EH (cell line): ENCODE measurements at places on chromosomes 13 and 19.
A peak's percentile ranks its signal among the peaks of the same experiment; 100 is the strongest.

DNA sequence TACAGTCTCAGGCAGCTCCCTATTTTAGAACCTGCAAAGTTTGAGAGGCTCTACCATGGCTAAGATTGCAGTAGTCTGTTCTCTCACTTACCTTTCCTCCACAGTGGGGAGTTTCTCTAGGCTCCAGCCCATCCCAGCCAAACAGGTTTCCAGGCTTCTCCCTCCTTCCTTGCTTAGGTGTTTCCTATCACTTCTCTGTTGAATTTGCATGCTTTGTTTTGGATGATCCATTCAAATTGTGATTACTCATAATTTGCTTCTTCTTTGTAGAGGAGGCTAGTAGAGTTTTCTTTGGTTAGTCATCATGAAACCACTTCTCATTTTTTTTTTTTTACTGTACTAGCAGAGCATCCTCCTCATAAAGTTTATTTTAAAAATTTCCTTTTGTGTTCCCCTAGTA is 1242.2 kb upstream of the MIR17HG start:
- DNase-seq = peak; percentile 3

DNA sequence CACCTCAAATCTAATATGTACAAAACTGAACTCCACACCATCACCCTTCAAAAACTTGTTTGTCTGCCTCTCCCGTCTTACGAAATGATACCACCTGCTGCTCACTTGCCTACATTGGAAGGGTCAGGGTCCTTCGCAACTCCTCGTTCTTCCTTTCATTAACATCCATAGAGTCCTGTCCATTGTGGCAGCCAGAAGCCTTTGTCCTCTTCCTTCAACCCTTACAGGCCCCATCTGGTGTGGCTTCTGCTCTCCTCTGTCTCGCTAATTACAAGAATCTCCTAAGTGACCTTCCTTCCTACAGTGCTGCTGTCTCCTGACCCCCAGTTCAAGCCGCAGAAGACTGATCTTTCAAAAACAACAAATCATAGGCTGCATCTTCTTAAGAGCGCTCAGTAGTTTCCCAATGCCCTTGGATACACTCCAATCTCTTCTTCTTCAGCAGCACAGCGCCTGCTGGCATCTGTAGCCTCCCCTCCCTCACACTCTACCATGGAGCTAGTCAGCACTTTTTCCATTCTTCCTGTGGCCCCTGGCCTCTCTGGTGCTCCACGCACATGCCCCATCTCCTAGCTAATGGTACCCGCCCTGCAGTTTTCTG is 382.7 kb downstream of the LIG4 start:
- DNase-seq = no peak

- no peak for DNase-seq
These were observed 245.5 kb upstream of the TSHZ3 start for GRCh38 chr19:31594701-31595100.

GRCh38 chr13:50995854-50996253 is 86.3 kb downstream of the RNASEH2B start:
- no peak for DNase-seq

DNA sequence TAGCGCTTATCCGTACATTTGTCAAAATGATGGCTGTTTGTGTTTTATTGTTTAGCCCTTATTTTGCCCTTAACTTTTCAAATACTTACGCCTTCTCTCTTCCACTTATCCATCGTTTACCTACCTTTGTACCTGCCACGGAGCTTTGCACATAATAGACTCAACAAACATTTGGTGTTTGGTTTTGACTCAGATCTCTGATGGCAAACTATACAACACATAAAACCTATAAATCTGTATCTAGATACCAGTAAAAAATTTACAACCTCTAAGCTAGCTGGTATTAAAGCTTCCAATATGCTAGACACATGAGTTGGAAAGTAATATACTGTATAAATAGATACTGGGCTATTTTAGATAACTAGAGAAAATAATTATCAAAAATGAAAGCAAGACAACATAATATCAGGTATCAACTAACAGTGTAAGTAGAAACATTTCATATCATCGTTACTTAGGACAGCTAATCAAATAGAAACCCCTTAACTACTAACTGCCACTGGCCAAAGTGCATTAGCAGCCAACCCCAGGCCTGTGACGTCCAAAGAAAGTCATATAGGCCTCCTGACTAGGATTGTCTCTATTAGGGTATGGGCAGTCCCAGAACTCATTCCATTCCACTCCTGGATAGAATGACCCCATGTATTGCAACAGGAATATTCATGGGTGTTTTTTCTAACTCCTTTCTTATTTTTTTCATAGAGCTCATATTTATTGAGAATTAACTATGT is 53.8 kb downstream of the KCTD12 start:
- no peak for DNase-seq

DNA sequence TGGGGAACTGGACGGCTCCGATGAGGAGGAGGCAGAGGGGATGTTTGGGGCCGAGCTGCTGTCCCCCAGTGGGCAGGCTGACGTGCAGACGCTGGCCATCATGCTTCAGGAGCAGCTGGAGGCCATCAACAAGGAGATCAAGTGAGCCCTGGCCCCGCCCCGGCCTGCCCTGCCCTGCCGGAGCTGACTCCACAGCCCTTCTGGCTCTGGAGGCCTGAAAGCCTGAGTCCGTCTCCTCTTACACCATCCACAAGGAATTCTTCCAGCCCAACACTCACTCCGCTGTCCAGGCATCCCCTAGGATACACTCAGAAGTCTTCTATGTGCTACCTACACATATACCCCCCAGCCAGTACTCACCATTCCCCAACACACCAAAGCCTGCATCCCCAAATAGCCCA is 17.4 kb downstream of the PPFIA3 start:
- DNase-seq = no peak

DNA sequence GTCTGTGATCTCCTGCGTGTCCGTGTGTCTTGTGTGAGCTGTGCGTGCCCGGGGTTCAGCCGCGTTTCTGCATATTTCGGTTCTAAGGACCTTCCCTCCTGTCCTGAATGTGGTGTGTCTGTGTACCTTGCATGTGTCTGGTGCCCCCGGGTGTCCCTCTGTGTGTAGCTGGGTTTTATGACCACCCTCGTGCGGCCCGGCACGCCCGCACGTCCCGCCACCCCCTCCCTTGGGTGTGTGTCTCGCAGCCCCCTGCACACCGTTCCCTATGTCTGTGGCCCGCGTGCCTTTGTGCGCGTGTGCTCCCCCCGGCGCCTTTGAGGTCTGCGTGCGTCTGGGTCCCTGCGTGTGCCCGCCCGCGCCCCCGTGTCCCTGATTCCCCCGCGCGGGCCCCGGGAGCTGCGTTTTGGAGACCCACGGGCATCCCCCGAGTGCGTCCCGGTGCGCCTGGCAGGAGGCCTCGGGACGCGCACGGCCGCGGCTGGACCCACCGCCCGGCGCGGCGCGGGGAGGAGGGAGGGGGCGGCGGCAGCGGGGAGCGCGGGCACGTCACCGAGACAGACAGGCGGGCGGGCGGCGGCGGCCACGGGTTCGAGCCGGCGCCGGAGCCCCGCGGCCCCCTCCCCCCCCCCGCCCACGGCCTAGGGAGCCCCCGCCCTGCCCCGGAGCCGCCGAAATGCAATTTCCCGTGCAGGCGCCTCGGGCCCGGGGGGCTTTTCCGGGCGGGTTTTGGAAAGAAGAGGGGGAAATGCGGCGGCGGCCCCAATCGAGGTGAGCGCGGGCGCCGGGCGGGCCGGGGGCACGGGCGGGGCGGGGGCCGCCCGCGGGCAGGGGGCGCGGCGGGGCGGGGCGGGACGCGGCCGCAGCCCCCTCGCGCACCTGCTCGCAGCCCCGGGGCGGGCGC is 12.0 kb upstream of the NANOS3 start:
- no peak for DNase-seq

DNA sequence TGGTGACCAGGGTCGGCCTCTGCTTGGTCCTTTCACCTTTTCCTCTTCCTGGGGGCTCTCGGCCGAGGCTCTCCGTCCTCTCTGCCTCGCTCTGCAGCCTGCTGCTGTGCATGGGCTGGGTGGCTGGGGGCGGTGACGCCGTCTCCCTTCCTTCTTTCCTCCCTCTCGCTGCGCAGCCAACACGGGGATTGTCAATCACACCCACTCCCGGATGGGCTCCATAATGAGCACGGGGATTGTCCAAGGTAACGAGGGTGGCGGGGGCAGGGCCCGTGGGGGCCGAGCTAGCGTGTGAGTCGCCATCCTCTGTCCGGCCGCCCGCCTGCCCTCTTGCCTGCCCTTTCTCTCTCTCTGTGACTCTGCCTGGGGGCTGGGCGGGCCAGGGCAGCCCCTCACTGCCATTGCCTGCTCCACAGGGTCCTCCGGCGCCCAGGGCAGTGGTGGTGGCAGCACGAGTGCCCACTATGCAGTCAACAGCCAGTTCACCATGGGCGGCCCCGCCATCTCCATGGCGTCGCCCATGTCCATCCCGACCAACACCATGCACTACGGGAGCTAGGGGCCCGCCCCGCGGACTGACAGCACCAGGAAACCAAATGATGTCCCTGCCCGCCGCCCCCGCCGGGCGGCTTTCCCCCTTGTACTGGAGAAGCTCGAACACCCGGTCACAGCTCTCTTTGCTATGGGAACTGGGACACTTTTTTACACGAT is 7.1 kb downstream of the YIPF2 start:
- no peak for DNase-seq

GRCh38 chr19:40718774-40719391 is 2.0 kb downstream of the ITPKC start:
- DNase-seq = peak; percentile 45

- no peak for DNase-seq
These were observed 1320.2 kb upstream of the PCDH9 start for GRCh38 chr13:68550330-68550729.

DNA sequence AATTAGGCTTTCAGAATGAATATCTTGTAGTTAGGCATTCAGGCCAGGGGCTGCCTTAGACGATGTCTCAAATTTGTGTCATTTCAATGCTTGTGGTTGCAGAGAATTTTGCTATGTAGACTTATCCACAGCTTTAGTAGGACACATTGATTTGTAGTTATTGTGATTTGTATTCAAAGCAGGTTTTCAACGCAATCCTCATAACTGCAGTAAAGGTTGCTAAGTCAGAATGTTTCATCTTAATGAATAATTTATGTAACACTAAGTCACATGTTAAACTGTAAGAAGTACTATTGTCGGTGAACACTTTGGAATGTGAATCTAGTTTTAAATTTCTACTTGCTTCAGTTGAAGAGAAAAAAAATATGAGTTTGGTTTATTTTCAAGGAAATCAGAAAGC is 1117.2 kb upstream of the SPRY2 start:
- no peak for DNase-seq

GRCh38 chr19:10110076-10110971 is 1.2 kb upstream of the P2RY11 start:
- DNase-seq = no peak

DNA sequence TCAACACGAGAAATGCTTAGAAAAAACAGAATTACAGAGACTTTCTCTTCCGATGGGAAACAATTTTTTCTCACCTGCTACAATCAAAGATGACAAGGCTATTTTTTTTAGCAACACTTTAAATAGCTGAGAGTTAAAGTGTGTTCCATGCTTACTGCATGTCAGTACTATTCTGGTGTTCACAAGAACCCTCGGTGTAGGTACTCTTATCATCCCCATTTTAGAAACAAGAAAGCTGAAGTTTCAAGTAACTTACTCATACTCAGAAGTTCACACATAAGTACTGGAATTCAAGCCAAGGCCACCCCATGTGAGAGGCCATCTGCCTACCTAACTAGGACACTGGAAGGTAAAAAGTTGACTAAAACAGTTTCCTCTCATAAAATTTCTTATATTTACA is 9.0 kb upstream of the TNFRSF19 start:
- no peak for DNase-seq

- DNase-seq = no peak
These were observed 505.6 kb downstream of the MYO16 start for GRCh38 chr13:109135018-109135417.

- no peak for DNase-seq
These were observed 64.9 kb downstream of the TEX29 start for GRCh38 chr13:111385183-111385857.

GRCh38 chr19:7863971-7864689 is 10.1 kb downstream of the PRR36 start:
- no peak for DNase-seq

DNA sequence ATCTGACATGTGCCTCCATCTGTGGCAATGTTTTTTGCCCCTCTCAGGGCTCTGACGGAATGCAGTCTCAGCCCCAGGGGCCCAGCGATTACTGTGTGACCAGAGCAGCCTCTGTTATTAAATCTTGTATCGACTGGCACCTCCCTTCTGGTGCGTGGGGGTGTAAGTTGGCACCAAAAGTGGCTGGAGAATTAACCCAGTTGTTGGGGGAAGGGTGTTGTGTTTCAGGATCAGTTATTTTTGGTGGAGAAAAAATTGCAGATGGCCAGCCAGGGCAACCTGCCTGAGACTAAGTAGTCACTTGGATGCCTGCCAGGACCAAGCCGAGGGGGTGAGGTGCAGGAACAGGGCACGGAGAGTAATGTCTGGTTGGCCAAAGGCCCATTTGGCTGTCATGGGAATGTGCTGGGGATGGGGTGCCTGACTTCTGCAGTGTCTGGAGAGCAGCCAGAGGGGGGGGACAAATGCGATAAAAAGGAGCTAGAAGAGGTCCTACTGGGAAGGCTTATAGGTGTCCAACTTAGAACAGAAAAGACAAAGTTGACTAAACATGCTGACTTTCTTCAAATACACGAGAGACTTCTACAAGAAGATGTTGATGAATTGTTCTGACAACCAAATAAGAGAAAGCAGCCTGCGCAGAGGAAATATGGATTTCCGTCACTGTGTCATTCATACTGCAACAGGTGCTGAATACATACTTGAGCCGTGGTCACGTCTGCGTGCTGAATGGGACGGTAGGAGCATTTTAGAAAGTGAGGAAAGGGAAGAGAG is 69.8 kb downstream of the SIAH3 start:
- DNase-seq = peak; percentile 21

- DNase-seq = peak; percentile 52
These were observed 110.5 kb downstream of the COG6 start for GRCh38 chr13:39765801-39766463.

- no peak for DNase-seq
These were observed 1.4 kb downstream of the SH2D3A start for GRCh38 chr19:6765738-6766356.
